ENCODE measurements at places on chromosomes 7 and 10.

DNA sequence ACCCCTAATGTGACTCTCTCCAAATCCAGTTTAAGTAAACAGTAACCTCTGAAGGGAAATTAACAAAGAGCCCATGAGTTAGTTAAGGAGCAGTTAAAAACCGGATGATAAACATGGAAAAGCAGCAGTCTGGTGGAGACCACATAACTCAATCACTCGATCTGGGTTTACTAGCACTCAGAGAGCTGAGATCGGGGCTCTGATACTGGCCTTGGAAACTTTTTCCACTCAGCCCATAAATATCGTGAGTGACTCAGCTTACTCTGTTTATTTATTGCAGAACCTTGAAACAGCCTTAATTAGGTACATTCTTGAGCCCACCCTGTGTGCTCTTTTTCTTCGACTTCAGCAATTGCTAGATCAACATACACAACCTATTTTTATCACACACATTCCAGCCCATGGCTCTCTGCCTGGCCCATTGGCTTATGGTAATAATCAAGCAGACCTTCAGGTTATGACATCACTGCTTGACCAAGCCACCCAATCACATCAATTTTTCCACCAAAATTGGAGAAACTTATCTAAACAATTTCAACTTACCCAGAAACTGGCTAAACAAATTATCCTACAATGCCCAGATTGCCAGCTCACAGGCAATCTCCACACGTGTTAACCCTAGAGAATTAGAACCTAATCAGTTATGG is 82.2 kb upstream of the GPR22 start:
- no peak for DNase-seq

- DNase-seq = no peak
These were observed 47.5 kb upstream of the ADGRA1 start for GRCh38 chr10:133040198-133040597.

DNA sequence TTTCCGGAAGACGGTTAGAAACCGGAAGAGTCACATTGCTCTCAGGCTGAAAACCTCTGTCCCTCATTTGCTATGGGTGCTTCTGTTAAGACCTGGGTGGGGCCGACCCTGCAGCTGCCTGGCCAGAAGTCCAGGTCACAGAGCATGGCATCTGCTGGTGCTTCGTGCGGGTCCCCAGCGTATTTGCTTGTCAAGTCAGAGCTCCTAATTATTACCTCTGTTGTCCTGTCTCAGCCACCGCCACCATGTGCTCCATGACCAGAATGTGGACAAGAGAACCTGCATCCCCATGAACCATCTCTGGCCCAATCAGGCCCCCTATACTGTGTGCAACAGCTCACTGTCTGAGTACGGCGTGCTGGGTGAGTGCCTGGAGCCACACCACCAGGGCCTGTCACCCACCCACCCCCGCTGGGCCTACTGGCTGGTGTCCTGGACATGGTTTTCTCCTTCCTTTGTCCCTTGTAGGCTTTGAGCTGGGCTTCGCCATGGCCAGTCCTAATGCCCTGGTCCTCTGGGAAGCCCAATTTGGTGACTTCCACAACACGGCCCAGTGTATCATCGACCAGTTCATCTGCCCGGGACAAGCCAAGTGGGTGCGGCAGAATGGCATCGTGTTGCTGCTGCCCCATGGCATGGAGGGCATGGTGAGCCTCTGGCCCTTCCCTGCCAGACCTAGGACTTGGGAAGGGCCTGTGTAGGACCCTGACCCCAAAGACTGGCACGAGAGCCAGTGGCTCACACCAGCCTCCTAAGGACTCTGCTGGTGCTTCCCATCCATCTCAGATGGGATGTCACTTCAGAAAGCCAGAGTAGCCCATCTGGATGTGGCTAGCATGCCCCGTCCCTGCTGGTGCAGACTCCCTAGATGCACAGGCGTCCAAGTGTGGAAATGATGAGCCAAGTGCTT is 51.3 kb upstream of the ZMIZ2 start:
- no peak for DNase-seq

DNA sequence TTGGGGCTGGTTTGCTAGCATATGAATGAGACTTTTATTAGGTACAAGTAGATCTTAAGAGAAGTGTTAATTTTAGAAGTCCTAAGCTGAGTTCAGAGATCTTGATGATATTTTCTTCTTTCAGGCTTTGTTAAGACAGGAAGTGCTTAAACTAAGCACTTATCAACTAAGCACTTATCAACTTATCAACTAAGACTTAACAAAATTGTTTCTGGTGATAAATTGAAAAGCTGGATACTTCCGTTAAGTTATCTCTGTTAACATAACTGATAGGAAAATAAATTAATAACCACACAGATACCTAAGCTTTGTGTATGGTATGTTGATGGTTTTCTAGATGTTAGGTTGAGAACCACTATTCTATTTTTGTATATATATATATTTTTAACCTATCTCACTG is 113.7 kb downstream of the PHTF2 start:
- DNase-seq = no peak

DNA sequence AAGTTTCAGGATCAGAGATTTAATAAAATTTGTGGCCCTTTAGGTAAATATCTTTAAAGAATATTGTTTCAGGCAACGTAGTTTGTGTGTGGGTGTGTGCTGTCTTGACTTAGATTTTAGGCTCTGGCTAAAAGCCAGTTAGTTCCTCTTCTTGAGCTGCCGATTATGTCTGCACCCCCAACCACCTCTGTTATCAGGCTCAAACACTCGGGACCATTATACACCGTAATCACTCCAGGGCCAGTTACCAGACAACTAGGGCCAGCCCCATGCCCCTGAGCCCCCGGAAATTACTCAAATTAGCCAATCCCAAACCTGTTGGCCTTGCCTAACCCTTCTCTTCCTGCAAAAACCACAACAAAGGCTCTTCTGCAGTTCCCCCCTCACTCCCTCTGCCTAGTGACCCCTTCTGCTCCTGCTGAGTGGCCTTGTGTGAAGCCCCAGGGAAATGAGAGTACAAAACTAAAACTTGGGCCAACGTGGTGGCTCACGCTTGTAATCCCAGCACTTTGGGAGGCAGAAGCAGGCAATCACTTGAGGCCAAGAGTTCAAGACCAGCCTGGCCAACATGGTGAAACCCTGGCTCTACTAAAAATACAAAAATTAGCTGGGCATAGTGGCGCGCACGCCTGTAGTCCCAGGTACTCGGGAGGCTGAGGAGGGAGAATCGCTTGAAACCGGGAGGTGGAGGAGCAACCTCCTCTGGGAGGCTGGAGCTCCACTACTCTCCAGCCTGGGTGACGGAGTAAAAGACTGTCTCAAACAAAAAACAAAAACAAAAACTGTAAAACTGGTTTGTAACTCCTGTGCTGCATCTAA is 9.2 kb upstream of the HNRNPF start:
- peak; percentile 69 for DNase-seq

GRCh38 chr10:129945064-129945463 is 19.0 kb downstream of the EBF3 start:
- DNase-seq = no peak

DNA sequence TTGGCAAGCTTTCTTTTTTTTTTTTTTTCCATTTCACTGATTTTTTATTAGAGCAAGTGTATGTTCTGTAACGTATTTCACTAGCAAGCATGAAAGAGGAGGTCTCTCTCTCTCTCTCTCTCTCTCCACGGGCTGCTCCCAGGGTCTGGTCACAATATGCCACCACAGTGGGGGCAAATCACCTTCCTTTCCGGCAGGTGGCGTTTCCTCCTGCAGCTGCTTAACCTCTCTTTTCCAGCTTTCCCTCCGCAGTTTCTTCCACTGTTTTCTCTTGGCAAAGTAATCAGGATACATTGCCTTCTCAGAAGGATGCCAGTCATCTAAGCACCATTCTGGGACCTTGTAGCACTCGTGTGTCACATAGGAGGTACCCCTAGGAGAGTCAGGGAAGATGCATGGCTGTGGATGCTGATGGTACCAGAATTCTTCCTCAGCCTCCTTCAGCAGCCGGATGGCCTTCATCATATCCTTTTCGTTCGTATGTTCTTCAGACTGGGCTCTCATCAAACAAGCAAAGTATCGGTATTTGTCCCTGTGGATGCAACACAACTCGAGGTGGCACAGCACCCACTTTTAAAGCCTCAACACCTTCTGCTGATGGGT is 197.3 kb upstream of the PODXL start:
- DNase-seq = no peak

- no peak for DNase-seq
These were observed 1.4 kb upstream of the PSAP start for GRCh38 chr10:71852355-71852937.

- DNase-seq = peak; percentile 23
These were observed 16.0 kb downstream of the TMEM273 start for GRCh38 chr10:49172061-49172776.

- no peak for DNase-seq
These were observed 155.2 kb upstream of the BMPER start for GRCh38 chr7:33750177-33750576.

DNA sequence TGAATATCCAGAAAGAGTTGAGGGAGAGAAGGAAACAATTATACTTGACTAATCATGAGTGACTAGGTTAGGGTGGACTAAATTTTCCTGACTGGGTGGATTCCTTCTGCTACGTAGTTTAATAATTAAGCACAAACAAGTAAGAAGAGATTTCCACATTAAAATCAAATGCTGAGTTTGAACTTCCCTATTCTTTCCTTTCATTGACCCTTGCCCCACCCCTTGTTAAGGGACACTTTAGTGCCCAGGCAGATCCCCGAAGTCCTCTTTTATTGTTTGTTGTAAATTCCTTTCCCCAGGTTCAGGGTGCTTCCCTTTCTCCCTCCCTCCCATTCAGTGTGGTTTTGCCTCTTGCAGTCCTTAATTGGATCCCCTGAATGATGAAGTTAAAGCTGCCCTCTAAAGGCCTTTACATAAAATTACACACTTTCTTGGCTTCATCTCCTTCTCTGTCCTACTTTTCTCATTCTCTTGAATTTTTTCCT is 8.8 kb upstream of the SPAM1 start:
- no peak for DNase-seq

DNA sequence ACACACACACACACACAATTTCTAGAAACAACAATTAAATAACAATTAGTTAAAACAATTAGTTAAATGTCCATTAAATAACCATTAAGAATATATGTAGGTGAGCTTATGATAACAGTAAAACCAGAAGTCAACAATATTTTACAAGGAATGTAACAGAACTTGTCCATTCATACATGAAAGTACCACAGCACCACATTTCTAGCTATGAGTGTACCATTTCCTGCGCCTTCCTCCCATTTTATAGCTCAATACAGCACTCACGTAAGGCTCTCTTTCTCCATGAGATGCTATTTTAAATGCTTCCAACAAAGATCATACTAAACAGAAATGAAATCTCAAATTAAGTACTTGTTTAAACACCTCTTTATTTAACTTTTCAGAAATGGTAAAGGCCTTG is 367.3 kb upstream of the ZWINT start:
- no peak for DNase-seq
